Fibroblast of skin of scalp (primary cell): ENCODE measurements at places on chromosomes 3 and 15.

DNA sequence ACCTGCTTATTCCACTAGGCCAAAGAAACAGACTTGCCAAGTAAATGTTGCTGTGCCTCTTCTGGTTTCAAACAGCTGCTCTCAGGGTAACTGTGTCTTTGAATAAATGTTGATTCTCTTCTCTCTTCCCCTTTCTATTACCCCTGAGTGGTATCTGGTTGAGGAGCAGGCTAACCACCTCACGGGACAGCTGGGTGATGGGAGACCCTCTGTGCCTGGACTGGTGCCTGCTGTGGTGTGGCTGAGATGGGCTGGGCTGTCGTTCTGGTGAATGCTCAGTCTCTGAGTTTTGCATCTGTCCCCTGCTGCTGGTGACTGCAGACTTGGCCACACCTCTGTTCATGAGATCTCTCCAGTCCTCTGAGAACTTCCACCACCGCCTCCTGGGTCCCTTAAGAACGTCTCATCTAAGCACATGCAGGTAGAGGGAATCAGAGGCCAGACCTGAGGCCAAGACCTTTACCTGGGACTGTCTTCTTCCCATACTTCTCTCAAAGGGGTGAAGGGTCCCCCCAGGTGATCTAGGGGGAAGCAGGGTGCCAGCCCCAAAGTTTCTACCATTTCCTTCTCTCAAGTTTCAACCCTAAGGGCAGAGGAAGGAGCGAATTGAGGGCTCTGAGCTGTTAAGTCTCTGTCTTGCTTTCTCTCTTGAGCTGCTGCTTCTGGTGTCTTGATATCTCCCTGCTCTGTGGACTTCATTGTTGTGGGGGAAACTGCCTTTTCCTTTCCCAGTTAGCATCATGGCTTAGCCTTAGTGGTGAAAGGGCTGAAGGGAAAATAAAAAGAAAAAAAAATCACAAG lies 252.9 kb downstream of the EBLN2 start:
- no peak for DNase-seq

DNA sequence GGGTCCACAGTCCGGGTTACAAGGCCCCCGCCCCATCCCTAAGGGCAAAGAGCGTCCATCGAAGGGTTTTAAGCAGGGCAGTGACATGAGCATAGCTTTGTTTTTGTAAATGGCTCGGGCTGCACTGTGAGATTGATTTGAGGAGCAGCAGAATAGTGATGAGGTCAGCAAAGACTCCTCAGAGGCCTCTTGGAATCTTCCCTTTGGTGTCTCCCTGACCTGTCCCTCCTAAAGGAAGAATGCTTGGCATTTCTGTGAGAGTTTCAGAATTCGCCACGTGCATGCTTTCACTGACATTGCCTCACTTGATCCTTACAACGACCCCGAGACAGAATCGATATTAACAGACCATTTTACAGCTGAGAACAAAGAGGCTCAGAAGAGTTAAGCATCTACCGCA lies 20.3 kb downstream of the LAMP3 start:
- peak; percentile 19 for DNase-seq

GRCh38 chr3:73296859-73297258 lies 235.4 kb downstream of the EBLN2 start:
- no peak for DNase-seq

DNA sequence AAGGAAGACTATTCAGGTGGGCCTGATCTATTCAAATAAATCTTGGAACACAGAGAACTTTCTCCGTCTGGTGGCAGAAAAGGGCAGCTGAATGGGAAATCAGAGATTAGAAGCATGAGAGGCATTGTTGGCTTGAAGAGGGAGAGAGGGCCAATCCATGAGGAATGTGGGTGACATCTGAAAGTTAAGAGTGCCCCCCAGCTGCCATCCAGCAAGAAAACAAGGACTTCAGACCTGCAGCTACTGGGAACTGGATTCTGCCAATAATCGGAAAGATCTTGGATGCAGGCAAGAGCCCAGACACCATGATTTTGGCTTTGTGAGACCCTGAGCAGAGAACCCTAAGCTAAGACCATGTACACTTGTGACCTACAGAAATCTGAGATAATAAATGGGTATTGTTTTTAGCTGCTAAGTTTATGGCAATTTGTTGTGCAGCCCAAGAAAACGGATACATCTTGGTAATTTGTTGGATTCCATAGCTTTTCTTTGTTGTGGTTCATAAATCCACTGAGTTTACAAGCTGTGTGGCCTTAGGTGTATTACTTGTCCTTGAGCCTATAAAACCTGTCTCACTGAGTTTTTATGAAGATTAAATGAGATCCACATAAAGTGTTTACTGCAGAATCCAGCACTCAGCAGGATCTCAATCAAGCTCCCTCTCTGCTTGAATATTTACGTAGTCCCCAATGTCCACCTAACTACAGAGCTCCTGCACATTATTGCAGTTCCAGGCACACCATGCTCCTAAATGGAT lies 82.1 kb upstream of the PRTG start:
- DNase-seq = no peak

GRCh38 chr3:186107215-186108105 lies 1.4 kb downstream of the ETV5 start:
- peak; percentile 76 for DNase-seq

DNA sequence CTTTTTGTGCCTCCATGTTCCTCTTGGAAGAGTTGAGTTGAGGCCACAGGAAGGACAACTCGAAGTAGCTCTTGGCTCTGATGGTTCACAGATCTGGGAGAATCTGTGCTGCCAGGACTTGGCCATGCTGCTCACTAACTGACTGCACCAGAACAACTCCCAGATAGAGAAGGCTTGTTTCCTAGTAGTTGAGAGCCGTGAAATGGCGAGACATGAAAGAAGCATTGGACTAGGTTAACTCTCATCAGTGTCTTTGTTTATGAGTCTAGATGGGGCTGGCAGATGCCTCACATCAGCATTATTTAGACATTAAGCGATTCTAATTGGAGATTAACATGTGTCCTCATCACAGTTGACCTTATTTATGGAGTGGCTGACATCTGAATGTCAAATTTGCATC lies 92.9 kb upstream of the AGBL1 start:
- DNase-seq = no peak

DNA sequence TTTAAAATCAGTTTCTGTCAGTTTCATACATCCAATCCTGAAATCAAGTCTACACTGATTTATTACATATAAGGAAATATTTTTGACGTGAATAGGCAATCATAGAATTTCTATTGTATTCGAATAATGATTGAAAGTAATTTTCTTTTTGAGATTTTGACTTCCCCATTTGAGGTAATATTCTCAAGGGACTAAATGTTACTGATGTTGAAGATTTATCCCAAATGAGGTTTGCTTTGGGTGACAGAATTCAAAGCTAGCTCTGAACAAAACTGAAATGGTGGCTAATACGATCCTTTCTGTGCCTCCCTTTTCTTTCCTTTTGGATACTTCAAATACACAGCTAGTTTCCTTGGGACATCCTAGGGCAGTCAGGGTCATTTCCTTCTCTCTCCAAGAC lies 12.9 kb upstream of the CNBP start:
- no peak for DNase-seq

DNA sequence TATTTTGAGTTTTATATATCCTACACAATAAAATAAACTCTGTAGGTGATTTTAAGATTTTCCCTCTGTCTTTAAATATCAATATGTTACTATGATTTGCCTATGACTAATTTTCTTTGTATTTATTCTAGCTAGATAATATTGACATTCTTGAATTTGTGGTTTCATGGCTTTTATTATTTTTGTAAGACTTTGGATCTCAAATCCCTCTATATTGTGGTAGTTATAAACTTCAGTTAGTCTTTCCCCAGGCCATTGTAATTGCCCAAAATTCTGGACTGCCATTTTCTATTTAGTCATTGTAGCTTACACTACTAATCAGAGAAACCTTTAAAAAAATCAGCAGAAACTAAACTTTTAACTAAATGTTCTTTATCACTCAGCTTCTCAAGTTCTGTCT lies 1559.3 kb upstream of the GBE1 start:
- DNase-seq = no peak

- no peak for DNase-seq
Measured at GRCh38 chr3:19931767-19932188, 2.2 kb downstream of the EFHB start.

DNA sequence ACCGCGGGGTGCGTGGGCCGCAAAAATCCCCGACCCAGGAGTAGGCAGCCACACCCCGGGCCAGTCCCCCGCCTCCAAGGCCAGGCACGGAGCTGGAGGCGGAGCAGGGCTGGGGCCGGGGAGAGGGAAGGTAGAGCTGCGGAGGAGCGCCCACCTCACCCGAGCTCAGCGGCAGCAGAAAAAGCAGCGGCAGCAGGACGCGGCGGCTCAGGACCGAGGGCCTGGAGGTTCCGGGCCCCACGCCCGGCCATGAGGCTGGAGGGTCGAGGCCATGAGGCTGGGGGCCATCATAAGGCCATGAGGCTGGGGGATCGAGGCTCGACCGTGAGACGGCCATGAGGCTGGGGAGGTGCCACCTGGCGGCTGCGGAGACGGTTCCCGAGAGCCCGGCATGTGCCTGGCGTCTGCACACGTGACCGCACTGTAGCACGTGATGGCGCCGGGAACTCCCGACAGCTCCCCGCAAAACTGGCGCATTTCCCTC lies 32.9 kb upstream of the PRSS50 start:
- DNase-seq = no peak

DNA sequence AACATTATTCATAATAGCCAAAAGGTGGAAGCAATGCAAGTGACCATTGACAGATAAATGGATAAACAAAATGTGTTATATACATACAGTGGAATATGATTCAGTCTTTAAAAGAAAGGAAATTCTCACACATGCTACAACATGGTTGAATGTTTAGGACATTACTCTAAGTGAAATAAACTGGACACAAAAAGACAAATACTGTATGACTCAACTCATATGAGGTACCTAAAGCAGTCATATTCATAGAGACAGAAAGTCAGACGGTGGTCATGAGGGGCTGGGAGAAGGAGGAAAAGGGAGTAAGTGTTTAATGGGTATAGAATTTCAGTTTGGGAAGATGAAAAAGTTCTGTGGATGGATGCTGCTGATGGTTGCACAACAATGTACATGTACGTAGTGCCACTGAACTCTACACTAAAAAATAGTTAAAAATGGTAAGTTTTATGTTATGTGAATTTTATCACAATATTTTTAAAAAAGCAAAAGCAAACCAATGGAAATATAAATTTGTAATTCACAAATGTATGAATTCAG lies 5.3 kb downstream of the TXNRD3 start:
- no peak for DNase-seq

DNA sequence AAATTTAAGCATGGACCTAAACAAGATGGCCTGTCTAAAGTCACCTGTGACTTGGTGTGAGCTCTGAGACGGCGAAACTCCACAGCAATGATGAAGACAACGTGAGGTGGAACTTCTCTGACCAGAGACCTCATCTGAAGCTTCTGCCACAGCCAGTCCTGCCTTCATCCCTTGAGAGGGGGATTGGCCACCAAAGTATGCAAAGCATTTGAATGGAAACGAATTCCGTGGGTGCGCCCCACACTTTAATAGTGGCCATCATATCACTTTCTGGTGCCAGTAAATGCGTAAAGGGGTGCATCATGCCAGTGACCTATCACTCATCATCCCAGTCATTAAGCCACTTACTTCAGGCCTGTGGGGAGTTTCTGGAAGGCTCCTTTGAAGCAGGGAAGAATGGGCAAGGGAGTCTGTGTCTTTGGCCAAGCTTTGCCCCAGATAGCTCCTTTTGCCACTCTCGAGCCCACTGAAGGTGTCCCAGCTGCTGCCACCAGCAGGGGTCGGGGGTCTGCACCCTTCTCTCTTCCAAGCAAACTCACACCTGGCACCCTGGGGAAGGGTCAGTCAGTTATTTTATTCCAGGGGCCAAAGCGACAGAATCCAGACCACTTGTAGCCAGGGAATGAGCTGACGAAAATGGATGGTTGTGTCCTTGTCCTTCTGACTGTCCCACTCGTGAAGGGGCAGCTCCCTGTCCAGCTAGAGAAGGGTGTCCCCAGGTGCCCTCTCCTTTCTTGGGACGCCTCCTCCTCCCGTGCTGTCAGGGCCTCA lies 17.7 kb downstream of the MUC20 start:
- no peak for DNase-seq

DNA sequence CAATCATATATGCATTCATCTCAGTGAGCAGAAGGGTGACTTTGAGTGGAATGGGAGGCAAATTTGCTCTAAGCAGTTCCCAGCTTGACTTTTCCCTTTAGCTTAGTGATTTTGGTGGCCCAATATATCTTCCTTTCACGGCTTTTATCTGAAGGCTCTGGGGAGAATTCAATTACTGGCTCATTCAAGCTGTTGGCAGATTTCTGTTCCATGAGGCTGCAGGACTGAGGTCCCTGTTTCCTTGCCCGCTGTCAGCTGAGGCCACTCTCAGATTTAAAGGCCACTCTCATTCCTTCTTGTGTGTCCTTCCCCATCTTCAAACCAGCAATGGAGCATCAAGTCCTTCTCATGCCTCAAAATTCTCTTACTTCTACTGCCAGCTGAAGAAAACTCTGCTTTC lies 170.4 kb upstream of the ATP10A start:
- DNase-seq = no peak

DNA sequence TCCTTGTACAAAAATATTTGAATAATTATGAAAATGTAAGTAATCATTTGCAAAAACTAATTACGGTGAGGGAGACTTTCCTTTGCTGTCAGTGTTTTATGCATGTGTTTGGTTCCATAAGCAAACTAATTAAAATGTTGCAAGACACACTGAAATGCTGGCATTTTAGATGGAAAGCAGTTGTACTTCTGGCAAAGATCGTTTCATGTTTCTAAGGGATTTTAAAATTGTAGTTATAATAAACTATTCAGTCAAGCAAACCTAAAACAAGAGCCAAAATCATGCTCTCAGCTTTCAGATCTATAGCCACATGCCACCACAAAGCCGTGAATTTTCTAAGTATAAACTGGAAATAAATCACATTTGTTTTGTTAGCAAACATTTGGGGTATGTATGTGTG lies 240.1 kb upstream of the ZNF385D start:
- DNase-seq = no peak

DNA sequence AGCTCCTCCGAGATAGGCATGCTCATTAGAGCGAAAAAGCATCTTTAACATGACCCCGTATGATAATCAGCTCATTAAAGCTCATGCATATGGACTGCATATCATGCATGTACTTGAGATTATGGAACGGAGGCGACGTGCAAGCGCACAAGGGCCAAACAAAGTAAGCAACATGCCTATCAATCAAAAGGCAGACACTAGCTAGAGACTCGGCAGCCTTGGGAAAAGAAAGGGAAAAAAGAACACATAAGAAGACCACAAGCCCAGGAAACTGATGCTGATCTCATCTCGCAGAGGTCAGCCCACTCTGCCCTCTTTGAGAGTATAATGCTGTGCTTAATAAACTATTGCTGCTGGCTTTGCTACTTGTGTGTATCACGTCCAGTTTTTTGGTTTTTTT lies 2.6 kb upstream of the ACOX2 start:
- DNase-seq = no peak

GRCh38 chr3:126039870-126040269 lies 44.1 kb downstream of the SLC41A3 start:
- no peak for DNase-seq
